Thoracic aorta (tissue), 2 donors: ENCODE measurements at places on chromosomes 1 and 21. TPM values are rescaled to one million over a fixed set of nuclear protein-coding genes. Genes with fewer than 3 reads are reported as not detected.

The TMEM269 gene
- total RNA-seq, result 0.27 TPM

The TDRKH gene
- total RNA-seq, result 3.2 TPM

The ORC1 gene
- total RNA-seq, result 0.49 TPM

The SLC44A5 gene
- 0.28 TPM for total RNA-seq

The CD5L gene
- 0.28 TPM for total RNA-seq

The LMX1A gene
- 0.68 TPM for total RNA-seq

The SYT14 gene
- total RNA-seq, result not detected

The OR2G6 gene
- total RNA-seq, result not detected

The RGSL1 gene
- total RNA-seq, result not detected

The AIM2 gene
- 1.1 TPM for total RNA-seq

The RUNX1 gene
- 64.7 TPM for total RNA-seq

The COL24A1 gene
- 1.6 TPM for total RNA-seq

The TTLL10 gene
- not detected for total RNA-seq

The ZNF684 gene
- 12.3 TPM for total RNA-seq

The RGS1 gene
- 127 TPM for total RNA-seq

The EPHB2 gene
- 9.3 TPM for total RNA-seq

The KCNJ15 gene
- 0.41 TPM for total RNA-seq

The AGRN gene
- 36.2 TPM for total RNA-seq

The ACTL8 gene
- total RNA-seq, result not detected

The TNFAIP8L2 gene
- 3.9 TPM for total RNA-seq

The KRTAP19-1 gene
- not detected for total RNA-seq

The ATP1A4 gene
- 1.1 TPM for total RNA-seq

The KCNJ9 gene
- total RNA-seq, result 0.95 TPM

The ERI3 gene
- total RNA-seq, result 96.3 TPM

The PDE9A gene
- 4.2 TPM for total RNA-seq

The DMBX1 gene
- total RNA-seq, result not detected

The C1orf146 gene
- total RNA-seq, result not detected

The C8A gene
- not detected for total RNA-seq

The PITHD1 gene
- 57.0 TPM for total RNA-seq

The CFAP45 gene
- 0.95 TPM for total RNA-seq

The FCGR1A gene
- 15.8 TPM for total RNA-seq

The SYF2 gene
- 34.9 TPM for total RNA-seq

The RGS7 gene
- not detected for total RNA-seq

The CFHR5 gene
- not detected for total RNA-seq

The CFHR1 gene
- total RNA-seq, result not detected

The PPCS gene
- total RNA-seq, result 53.3 TPM

The RWDD3 gene
- total RNA-seq, result 7.3 TPM
